Esophagus muscularis mucosa (tissue), 4 donors: ENCODE measurements at places on chromosomes 11 and 22. TPM values are rescaled to one million over a fixed set of nuclear protein-coding genes. Genes with fewer than 3 reads are reported as not detected.
A peak's percentile ranks its signal among the peaks of the same experiment; 100 is the strongest.

- no peak overlapping the region for H3K4me3 ChIP-seq
- peak; percentile 34 for DNase-seq
- H3K4me1 ChIP-seq, result no peaks in the 10 kb centered on the region
Observed at GRCh38 chr22:48204296-48204695, 1441.8 kb downstream of the TBC1D22A start.

- H3K4me1 ChIP-seq, result peaks cover 61% of the 10 kb centered on the region
- no peaks in the 10 kb centered on the region for H3K27me3 ChIP-seq
- peak overlapping the region; percentile 86 for H3K27ac ChIP-seq
- no peak for DNase-seq
- no peaks in the 10 kb centered on the region for H3K36me3 ChIP-seq
- H3K4me3 ChIP-seq, result peak overlapping the region; percentile 39
Observed at GRCh38 chr11:12693479-12694182, 19.4 kb downstream of the TEAD1 start.

DNA sequence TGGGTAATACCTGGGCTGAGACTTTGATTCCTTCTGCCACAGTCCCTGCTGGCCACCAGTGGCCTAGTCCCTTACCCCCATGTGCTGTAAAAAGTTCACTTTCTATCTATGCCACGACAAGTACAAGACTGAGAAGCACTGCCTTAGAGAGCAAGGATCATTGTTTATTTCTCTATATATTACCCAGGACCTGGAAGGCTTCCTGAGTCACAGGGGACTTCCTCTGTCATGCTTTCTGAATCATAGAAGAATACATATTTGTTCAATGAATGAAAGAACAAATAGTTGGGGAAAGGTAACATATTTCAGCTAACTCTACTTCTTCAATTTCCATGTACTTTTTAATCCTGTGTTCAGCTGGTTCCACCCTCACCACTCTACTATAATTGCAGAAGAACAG, 5.5 kb upstream of the SYT9 start:
- H3K27me3 ChIP-seq, result no peaks in the 10 kb centered on the region
- no peak for DNase-seq
- no peaks in the 10 kb centered on the region for H3K36me3 ChIP-seq
- H3K4me1 ChIP-seq, result peaks cover under 1% of the 10 kb centered on the region
- H3K27ac ChIP-seq, result no peak overlapping the region
- H3K4me3 ChIP-seq, result no peak overlapping the region

DNA sequence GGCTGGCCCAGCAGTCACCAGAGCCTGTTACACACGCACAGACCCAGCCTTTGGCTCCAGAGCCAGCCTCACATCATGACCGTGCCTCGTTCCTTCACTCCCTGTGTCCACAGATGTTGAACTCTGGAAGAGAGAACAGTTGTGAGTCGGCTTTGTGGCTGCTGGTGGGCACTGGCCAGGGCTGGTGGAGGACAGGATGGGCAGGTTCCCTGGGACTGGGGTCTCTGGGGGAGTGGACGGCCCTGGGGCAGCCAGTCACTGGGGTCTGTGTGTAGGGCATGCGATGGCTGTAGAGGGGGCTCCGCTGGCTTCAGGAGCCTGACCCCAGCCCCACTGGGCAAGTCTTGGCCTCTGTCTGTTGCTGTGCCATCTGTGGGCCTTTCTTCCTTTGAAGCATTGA, 1070.1 kb downstream of the BRD1 start:
- H3K4me1 ChIP-seq, result no peaks in the 10 kb centered on the region
- H3K36me3 ChIP-seq, result no peaks in the 10 kb centered on the region
- no peak overlapping the region for H3K27ac ChIP-seq
- no peaks in the 10 kb centered on the region for H3K27me3 ChIP-seq
- no peak overlapping the region for H3K4me3 ChIP-seq
- peak; percentile 39 for DNase-seq

- no peak overlapping the region for H3K27ac ChIP-seq
- no peaks in the 10 kb centered on the region for H3K27me3 ChIP-seq
- H3K36me3 ChIP-seq, result no peaks in the 10 kb centered on the region
- DNase-seq, result no peak
- H3K4me1 ChIP-seq, result no peaks in the 10 kb centered on the region
- H3K4me3 ChIP-seq, result no peak overlapping the region
Observed at GRCh38 chr11:100624346-100624745, 62.7 kb upstream of the ARHGAP42 start.

DNA sequence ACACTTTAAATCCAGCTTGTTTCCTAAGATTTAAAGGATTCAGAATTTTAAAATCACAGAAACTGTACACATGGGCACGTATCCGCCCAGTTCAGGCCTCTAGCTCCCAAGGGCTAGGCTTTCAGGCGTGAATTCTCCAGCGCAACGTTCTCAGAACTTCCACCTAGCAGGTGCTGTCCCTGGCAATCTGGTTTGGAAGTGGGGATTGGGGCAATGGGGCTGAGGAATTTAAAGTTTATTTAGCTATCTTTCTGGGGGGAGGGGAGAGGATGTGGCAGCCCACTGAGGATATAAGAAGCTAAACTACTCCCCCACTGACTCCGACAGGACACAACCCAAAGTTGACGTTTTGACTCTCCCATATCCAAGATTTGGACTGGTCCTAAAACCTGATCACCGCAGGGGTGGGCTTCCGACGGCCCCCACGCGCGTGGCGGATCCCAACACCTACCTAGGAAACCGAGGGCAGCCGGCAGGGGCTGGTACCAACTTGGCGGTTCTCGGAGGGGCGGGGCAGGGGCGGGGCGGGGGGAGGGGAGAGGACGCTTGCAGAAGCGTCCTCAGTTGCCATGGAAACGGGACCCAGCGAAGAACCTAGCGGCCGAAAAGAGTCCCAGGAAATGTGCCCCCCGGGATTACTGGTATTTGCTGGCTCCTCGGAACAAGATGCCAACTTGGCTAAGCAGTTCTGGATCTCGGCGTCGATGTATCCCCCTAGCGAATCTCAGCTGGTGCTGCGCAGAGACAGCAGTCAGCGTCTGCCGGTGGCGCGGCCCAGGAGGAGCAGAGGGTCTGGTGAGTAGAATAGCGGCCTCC, at the start of gene HOATZ:
Gene HOATZ, plus strand, starts transcription at position 563 of the 816 bp plus-strand sequence. Its CDS starts 7 bp downstream, at position 570.
- H3K4me3 ChIP-seq, result no peak within 1 kb of the TSS
- H3K4me1 ChIP-seq, result peaks cover 20% of the 10 kb centered on the region
- no peaks in the 10 kb centered on the region for H3K36me3 ChIP-seq
- peaks cover 29% of the 10 kb centered on the region for H3K27me3 ChIP-seq

GRCh38 chr11:22666688-22667439, 453 bp downstream of the GAS2 start:
- H3K27ac ChIP-seq, result no peak overlapping the region
- no peak for DNase-seq
- peak overlapping the region; percentile 45 for H3K4me3 ChIP-seq
- peaks cover 17% of the 10 kb centered on the region for H3K4me1 ChIP-seq
- no peaks in the 10 kb centered on the region for H3K36me3 ChIP-seq

DNA sequence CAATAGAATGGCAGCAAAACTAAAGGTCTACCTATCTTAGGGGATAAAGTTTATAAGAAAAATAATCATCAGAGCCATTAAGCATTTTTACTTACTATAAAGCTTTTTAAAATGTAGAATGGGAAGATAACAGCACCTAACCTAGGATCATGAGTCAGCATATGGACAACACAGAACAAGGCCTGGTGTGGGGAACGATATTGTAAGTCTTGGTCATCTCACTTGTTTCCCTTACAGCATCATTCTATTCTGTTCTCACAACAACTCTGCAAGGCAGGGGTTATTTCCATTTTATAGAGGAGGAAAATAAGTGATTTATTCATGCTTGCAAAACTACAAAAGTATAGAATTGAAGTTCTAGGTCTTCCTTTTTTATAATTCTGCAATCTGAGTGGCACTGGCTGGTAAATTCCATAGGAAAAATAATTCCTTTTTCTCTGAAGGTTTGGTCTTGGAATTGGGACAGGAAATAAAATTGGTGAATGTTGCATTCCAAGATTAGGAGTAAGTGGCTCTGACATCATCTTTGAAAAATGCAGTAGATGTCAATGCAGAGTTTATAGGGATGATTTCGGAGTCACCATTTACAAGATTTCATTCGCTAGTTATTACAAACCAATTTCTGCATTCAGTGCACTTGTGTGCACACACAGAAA, 423.0 kb downstream of the DYNC2H1 start:
- H3K4me3 ChIP-seq, result no peak overlapping the region
- no peak overlapping the region for H3K27ac ChIP-seq
- no peak for DNase-seq
- no peaks in the 10 kb centered on the region for H3K4me1 ChIP-seq
- no peaks in the 10 kb centered on the region for H3K36me3 ChIP-seq

- H3K4me1 ChIP-seq, result peaks cover 59% of the 10 kb centered on the region
- peaks cover 40% of the 10 kb centered on the region for H3K27me3 ChIP-seq
- H3K36me3 ChIP-seq, result no peaks in the 10 kb centered on the region
- H3K27ac ChIP-seq, result no peak within 1 kb of the TSS
- peak within 1 kb of the TSS; percentile 63 for H3K4me3 ChIP-seq
- DNase-seq, result no peak
Observed at GRCh38 chr11:76206327-76207081, at the start of gene WNT11. TSS of gene WNT11 (minus strand) at chr11:76206502. CDS start at chr11:76206407, 95 bp downstream.

DNA sequence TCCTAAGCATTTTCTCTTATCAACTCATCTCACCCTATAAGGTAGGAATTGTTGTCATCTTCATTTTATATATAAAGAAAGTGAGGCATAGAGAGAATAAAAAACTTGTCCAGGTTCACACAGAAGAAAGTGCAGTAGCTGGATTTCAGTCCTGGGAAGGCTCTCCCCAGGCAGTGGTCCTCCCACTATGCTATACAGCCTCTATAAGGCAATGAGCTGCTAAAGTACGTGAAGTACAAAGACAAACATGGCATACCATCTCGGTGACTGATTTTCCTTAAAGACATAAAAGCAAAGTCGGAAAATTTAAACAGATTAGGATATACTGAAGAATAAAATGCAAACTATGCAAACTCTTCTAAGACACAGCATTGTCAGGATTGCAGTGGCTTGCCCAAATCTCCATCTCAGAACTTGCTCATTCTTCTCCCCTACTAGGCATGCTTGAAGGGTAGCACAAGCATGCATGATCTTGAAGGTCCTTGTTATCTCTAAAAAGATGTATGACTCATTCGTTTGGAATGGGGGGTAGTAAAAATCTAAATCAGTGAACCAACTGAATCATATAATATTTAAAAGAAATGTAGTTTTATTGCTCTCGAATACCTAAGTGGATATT, 97.8 kb upstream of the CSNK2A3 start:
- peak overlapping the region; percentile 68 for H3K27ac ChIP-seq
- no peak for DNase-seq
- no peaks in the 10 kb centered on the region for H3K27me3 ChIP-seq

- no peak overlapping the region for H3K27ac ChIP-seq
- peak overlapping the region; percentile 92 for H3K4me3 ChIP-seq
- no peak for DNase-seq
- peaks cover 74% of the 10 kb centered on the region for H3K4me1 ChIP-seq
- H3K27me3 ChIP-seq, result no peaks in the 10 kb centered on the region
- no peaks in the 10 kb centered on the region for H3K36me3 ChIP-seq
Observed at GRCh38 chr22:21865041-21865440, 2.4 kb downstream of the MAPK1 start.

DNA sequence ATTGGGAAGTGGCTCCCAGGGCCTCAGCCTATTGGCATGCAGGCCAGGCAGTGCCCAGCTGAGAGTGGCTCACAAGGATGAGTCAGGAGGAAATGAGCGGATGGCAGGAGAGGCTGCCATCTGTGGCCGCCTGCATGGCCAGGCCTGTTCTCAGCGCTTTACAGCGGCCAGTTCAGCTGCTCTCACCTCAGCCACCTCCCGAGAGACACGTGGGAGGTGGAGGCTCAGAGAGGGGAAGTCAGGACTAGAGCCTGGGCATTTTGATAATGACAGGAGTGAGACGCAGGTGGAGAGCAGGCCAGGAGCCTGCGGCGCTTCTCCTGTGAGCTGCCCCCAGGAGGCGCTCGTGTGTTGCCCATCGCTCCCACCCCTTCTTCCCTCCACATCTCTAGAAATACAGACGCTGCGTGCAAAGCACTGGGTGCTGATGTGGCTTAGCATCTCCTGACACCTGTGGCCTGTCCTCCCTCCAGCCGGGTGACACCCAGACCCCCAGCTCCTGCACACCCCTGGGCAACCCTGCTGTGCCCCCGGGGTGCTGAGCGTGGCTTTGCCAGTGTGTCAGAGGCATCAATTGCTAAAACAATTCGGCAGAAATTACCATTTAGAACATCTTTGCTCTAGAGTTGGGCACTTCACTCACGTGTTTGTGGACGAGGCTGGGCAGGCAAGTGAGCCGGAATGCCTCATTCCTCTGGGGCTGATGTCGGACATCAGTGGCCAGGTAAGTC, 21.4 kb upstream of the PANX2 start:
- H3K4me1 ChIP-seq, result peaks cover 4% of the 10 kb centered on the region
- no peak overlapping the region for H3K4me3 ChIP-seq
- H3K27me3 ChIP-seq, result no peaks in the 10 kb centered on the region
- no peaks in the 10 kb centered on the region for H3K36me3 ChIP-seq
- no peak for DNase-seq
- H3K27ac ChIP-seq, result no peak overlapping the region

- H3K27ac ChIP-seq, result no peak overlapping the region
- peaks cover 70% of the 10 kb centered on the region for H3K27me3 ChIP-seq
- H3K36me3 ChIP-seq, result no peaks in the 10 kb centered on the region
Observed at GRCh38 chr22:39707816-39708215, 137.3 kb downstream of the CACNA1I start.

GRCh38 chr22:36765943-36766450, 9.9 kb downstream of the IFT27 start:
- no peak overlapping the region for H3K27ac ChIP-seq
- H3K4me3 ChIP-seq, result no peak overlapping the region
- no peaks in the 10 kb centered on the region for H3K27me3 ChIP-seq
- H3K4me1 ChIP-seq, result peaks cover 42% of the 10 kb centered on the region
- DNase-seq, result no peak

GRCh38 chr11:127052404-127052803, 51.8 kb upstream of the KIRREL3 start:
- no peak overlapping the region for H3K4me3 ChIP-seq
- H3K27me3 ChIP-seq, result no peaks in the 10 kb centered on the region
- H3K36me3 ChIP-seq, result no peaks in the 10 kb centered on the region

- H3K27me3 ChIP-seq, result no peaks in the 10 kb centered on the region
- no peak for DNase-seq
- no peaks in the 10 kb centered on the region for H3K36me3 ChIP-seq
- H3K27ac ChIP-seq, result no peak overlapping the region
- no peak overlapping the region for H3K4me3 ChIP-seq
- H3K4me1 ChIP-seq, result peaks cover 10% of the 10 kb centered on the region
Observed at GRCh38 chr22:29231971-29232959, 26.6 kb downstream of the EMID1 start.

DNA sequence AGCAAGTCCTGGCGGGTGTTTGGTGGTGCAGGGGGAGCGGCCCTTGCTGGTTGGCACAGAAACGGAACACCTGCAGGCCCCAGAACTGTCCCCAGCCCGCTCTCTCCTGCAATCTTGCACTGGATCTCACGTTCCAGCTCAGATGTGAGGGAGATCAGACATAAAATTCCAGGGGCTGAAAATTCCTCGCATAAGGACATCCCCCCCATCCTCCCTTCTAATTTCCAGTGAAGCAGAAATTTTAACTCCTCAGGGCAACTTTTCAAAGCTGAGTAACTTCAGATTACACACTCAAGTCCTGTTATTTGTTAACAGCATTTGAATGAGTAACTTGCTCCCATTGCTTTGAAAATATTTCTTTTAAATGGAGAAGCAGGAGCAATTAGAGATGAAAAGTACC, 40.3 kb upstream of the RASSF10 start:
- peaks cover 9% of the 10 kb centered on the region for H3K4me1 ChIP-seq
- DNase-seq, result peak; percentile 50
- no peaks in the 10 kb centered on the region for H3K36me3 ChIP-seq
- no peak overlapping the region for H3K4me3 ChIP-seq
- H3K27me3 ChIP-seq, result no peaks in the 10 kb centered on the region

Gene RASL10A
- not detected for total RNA-seq

Gene OR5A2
- total RNA-seq, result not detected

Gene C22orf42
- total RNA-seq, result not detected

Gene PRODH
- total RNA-seq, result 1.4 TPM

Gene OR8G5
- total RNA-seq, result not detected

Gene LMO2
- total RNA-seq, result 15.2 TPM

Gene CCDC73
- total RNA-seq, result not detected

Gene GPHA2
- total RNA-seq, result not detected

Gene HBG2
- not detected for total RNA-seq

Gene PANX3
- total RNA-seq, result not detected

Gene SHANK2
- total RNA-seq, result 10.8 TPM

Gene LIF
- 0.75 TPM for total RNA-seq
